ENCODE measurements at places on chromosomes 3 and 15.

DNA sequence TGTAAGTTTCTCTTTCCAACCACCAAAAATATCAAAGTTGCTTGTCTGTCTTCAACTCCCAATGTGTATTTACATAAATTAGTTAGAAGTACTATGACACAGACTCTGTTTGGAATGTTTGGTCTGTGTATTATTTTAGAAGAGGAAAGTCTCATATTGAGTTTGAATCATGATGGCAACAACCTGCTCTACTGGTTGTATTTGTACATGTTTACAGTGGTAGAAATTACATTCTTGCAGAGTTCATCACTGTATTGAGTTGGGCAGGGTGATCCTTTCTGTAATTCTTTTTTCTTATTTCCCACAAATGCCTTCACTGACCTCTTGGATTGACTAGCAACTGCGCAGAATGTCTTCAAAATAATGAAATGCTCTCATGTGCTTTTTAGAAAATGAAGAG lies 149.6 kb downstream of the CHL1 start:
- no peak for DNase-seq

GRCh38 chr3:69413551-69414207 lies 27.8 kb upstream of the FRMD4B start:
- DNase-seq, result no peak

GRCh38 chr15:29223640-29224039 lies 46.0 kb downstream of the NSMCE3 start:
- no peak for DNase-seq

DNA sequence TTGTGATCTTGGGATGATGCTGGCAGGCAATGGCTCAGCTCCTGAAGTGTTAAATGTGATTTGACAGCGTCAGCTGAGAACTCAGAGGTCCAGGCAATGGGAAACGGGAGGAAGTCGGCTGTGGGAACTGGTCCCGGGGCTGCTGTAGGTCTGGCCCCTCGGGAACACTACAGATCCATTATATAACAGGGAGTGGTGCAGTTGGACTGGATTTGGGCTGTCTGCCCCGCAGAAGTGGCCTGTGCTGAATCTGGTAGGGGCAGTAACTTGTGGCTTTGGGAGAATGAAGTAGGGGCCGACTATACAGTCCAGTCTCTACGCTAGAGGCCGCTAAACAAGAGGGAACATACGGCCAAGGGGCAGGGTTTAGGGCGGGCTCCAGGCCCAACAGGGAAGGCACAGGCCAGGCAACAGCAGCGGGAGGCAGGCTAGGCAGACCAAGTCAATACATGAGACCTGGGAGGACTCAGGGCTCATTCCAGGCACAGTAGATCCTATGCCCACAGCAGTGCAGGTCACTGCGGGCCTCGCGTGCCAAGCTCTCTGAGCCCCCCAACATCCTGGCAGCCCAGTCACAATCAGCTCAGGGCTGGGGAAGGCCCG lies 20.3 kb upstream of the IL16 start:
- DNase-seq, result no peak

DNA sequence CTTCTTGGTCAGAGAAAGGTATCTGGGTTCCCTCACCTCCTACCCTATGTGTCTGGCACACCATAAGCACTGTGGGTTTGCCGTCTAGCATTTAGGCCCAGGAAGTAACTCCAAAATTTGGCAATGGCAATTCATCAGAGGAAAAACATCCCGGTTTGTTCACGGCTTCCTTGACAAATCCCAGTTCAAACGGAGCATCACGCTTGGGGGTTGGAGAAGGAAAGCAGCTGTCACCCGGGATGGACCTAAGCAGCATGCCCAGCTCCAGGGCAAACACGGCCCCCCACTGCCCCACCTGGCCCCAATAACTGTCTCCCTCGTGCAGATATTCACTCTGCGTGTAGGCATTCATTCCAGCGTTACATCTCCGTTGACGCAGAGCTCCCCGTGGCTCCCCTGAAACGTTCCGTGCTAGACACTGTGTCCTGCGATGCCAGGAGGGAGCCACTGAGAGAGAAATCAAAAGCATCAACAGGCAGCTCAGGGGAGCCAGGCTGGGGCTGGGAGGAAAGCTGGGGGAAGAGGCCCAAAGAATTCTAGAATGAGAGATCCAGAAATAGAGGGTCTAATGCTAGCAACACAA lies 41.4 kb downstream of the NTRK3 start:
- no peak for DNase-seq

DNA sequence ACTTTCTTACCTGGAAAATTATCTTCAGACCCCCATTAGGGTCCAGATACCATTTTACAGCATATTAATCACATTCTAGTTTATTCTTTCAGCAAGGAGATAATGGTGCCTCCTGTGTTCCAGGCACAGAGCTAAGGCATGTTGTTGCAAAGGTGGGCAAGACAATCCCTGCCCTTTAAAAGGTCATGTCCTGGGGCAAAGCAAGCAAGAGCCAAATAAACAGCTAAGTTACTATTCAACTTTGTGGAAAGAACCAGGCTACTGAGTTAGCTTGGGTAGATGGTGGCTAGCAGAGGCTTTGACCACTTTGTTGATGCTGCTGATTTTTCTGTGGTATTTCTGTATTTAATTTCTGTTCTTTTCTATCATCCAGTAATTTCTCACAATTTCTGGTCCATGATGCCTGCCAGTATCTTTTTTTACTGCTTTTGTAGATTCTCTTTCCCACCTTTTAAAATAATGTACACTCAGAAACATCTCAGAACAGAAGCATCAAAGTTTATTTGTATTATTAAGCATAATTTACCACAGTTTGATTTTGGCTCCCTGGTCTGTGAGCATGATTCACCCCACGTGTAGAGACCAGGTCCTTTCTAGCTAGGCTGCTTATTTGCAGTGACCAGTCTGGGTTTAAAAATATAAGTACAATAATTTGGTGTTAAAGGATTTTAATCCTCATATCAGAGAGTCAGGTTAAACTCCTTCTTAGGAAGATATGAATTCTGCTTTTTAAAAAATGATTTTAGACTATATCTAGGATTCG lies 71.5 kb downstream of the LRRC28 start:
- DNase-seq, result no peak

GRCh38 chr3:115932807-115933206 lies 309.5 kb downstream of the GAP43 start:
- DNase-seq, result no peak

DNA sequence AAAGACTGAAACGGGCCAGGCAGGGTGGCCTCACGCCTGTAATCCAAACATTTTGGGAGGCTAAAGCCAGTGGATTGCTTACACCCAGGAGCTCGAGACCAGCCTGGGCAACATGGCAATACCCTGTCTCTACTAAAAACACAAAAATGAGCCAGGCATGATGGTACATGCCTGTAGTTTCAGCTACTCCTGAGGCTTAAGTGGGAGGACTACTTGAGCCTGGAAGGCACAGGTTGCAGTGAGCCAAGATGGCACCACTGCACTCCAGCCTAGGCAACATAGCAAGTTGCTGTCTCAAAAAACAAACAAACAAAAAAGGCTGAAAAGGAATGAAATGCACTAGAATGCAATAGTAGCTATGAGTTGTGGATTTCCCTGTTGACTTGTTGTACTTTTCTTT lies 94.7 kb downstream of the STAG1 start:
- no peak for DNase-seq

DNA sequence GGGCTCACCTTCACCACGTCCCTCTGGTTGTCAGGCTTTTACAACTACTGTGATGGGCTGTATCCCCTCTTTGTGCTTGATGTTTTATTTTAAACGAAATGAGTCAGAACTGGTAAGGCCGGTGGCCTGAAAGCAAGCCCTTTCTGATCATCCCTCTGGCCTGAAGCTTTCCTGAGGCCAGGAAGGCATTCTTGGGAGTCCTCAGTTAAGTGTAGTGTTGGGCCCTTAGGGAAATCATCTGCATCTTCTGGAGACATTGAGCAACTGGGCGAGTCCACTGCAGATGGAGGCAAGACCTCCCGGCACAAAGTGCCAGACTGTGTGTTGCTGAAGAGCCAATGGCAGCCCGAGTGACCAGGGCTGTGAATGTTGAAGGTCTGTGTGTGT lies 33.0 kb upstream of the AMOTL2 start:
- DNase-seq, result no peak

GRCh38 chr3:40588406-40588805 lies 63.6 kb downstream of the ZNF621 start:
- DNase-seq, result no peak

DNA sequence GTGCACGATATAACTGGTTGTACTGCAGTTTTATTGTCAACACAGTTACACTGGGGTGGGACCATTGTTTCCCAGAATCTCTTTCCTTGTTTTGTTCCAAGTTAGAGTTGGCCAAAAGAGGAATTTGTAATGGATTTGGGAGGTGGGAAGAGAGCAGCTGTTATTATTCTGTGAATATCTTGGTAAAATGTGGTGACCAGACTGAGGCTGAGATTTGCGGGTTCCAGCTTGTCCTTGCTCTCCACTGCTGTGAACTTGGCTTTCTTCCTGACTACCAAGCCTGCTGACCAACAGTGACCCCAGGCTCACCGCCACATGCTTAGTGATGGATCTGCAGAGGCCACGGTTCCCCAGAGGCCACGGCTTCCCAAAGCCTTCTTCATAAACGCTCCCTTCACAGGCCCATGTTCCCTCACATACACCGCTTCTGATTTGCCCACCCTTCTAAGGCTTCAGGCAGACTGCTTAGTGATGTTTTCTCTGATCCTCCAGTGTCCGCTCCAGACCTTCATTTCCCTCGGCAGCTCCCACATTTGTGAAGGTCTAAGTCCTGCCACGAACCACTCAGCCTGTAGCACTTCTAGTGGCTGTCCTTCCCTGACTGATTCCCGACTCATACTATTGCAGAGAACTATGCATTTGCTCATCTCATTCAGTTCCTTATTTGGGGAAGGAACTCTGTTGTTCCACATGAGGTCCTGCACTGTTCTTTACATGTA lies 525.5 kb upstream of the RGMA start:
- DNase-seq, result no peak

DNA sequence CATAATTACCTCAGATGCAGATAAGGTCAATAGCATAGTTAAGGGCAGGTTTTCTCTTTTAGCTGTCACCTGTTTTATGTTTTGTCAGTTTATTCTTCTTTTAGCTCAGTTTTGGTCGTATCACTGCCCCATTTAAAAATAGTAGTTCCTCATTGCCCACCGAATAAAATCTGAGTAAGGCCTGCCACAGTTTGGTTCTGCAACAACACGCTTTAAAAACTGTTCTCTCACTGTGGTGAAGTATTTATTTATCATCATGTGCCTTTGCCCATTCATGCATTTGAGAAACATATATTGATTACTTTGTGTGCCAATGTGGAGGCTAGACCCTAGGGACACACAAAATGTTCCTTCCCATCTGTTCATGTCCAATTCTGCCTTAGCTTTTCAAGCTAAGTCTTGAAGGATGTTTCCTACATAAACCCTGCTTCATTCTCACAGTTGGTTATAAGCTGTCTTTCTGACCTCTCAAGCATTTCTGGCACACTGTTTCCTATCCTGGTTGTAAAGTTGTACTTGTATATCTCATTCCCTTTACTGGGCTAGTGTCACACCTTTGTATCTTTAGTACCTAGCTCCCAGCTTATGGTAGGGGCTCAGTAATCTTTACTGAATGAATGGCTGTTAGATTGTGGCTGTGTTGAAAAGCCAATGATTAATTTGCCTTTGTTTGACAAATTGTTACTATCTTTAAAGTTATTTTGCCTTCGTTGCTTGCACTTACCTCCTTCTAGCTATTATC lies 23.9 kb downstream of the AKAP13 start:
- DNase-seq, result no peak

DNA sequence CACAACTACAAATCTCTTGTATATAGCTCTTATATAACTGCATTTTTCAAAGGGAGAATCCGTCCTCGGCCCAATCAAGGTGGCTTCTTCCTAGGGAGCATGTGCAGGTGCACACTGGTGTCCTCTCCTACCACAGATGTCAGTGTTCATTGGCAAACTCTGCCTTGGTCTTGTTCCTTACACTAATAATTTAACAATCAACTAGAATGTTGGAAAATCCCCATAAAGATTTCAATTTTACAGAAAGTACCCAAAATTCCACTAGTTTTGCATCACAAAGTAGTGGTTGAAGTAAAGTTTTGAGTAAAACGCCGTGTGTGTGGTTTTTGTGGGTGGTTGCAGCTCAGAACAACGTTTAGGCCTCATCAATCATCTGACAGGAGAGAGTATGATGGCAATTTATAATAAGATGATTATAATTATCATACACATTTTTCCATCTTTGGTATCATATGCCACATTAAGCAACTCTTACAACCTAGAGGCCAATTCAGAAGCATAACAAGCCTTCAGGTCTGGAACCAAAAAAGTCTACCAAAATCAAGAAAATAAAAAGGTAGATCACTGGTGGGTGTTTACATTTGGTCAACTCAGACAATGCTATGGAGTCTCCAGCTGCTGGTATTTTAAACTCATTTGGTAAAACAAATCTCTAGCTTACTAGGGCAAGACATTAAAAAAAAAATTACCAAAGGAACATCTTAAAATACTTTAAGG lies 128.9 kb upstream of the BHLHE40 start:
- peak; percentile 72 for DNase-seq

DNA sequence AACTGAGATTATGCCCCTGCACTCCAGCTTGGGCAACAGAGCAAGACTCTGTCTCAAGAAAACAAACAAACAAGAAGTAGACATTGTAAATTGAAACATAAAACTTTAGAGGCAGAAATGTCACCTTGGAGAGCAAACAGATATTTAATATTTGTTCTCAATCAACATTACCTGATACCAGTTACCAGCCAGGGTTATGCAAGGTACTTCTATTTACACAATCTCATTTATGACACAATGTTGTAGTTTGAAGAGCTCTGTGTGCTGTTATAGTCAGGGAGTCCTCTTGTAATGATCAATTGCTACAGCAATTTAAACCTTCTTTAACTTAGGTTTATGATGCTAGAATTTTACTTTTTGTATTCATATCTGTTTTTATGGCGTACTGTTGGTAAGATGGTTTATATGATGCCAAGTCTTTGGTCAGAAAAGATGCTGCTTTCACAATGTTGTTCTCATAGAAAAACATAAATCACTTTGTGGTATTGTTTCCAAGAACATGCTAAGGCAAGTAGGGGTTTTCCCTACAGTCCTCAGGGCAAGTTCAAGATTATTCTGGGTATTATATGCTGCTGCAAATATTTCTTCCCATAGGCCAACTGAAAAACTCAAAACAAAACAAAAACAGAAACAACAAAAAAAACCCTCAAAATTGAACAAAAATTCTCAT lies 173.5 kb downstream of the TNIK start:
- DNase-seq, result no peak
